Stimulated activated CD8-positive, alpha-beta memory T cell treated with anti-CD3 and anti-CD28 coated beads, Interleukin-4, amount 100 ng/mL, for 1 hour (primary cell): ENCODE measurements at places on chromosomes 5 and 9.
A peak's percentile ranks its signal among the peaks of the same experiment; 100 is the strongest.

DNA sequence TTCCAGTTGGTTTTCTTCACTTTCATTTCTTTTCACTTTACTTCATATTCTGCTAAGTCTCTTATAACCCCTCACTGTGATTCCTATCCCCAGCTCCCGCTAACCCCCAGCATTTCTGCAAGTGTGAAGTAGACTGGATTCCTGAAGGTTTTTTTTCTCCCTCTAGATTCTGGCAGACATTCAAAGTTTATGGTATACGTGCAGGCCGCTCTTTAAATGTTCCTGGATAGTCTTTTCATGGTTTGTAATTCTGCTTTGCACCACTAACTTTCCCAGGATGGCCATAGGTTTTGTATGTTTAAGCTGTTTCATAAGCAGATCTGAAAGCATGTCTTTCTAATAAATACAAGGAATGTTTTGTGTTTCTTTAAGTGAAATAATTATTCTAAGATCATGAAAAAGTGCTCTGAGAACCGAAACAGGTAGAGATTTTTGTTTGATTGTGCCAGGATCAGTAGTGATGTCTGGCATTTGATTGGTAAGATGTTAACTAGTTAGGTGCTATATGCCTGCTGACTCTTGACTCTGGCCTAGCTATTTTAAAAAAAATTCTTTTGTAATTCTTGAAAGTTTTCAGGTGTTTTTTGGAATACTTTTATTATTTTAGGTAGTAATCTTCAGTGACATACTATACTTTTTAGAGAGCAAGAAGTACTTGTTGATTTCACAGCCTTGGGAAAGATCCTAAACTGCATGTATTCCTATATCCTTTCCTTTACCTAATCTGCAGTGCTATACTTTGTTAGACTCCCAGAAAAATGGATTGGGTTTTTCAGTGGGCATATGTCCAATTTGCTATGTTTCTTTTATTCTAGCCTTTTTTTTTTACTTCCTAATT is 29.7 kb downstream of the CNOT6 start:
- no peak for DNase-seq

GRCh38 chr5:176611435-176611834 is 1.5 kb upstream of the GPRIN1 start:
- DNase-seq: peak; percentile 16

- DNase-seq: no peak
Observed at GRCh38 chr5:67957374-67957773, 258.2 kb upstream of the PIK3R1 start.

GRCh38 chr9:135068776-135069415 is 18.6 kb upstream of the OLFM1 start:
- no peak for DNase-seq

DNA sequence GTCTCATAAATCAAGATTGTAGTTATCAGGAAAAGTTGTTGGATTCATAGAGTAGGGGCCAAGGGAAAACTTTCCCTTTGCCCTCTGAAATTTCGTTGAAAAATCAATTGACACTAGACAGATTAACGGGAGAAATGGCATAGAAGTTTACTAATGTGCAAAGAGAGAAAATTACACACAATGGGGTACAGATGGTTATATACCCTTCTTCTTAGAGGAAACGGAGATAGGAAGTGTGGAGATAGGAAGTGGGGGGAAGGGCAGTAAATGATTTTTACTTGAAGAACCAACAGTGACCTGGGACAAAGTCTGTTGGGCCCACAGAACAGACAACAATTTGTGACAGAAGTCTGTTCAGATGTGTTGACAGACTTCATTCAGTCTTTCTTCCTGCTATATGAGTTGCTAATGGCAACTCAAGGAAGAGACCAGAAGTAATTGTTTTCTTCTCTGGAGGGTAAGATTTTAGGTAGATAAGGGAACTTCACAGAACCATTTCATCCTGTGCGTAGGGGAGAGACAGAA is 177.9 kb downstream of the C9orf152 start:
- no peak for DNase-seq

DNA sequence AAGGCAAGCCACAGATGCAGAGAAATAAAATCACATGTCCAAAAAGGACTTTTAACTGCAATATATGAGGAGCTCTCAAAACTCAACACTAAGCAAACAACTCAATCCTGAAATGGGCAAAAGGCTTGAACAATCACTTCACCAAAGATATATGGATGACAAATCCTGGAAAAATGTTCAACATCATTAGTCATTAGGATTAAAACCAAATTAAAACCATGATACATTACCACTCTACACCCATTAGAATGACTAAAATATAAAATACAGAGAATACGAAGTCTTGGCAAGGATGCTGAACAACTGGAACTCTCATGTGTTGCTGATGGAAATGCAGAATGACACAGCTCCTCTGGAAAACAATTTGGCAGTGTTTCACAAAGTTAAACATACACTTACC is 277.4 kb downstream of the TLE1 start:
- no peak for DNase-seq

DNA sequence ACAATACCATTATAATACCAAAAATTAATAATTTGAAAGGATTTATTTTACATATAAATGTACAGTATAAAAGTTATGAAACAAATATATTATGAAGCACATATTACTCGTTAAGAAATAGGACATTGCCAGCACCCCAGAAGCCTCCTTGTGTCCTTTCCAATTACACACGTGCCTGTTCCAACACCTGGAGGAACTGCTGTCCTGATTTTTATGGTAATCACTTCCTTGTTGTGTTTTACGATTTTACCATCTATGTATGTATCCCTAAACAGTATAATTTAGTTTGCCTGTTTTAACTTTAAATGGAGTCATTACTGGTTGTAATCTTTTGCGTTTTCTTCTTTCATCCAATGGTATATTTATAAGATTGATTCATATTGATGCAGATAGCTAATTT is 105.0 kb downstream of the CDC42SE2 start:
- DNase-seq: no peak

GRCh38 chr9:25412646-25413045 is 265.6 kb downstream of the TUSC1 start:
- no peak for DNase-seq

GRCh38 chr9:134076644-134077043 is 8.8 kb upstream of the BRD3 start:
- no peak for DNase-seq

- DNase-seq: no peak
Observed at GRCh38 chr5:89211836-89212235, 328.9 kb upstream of the MEF2C start.

DNA sequence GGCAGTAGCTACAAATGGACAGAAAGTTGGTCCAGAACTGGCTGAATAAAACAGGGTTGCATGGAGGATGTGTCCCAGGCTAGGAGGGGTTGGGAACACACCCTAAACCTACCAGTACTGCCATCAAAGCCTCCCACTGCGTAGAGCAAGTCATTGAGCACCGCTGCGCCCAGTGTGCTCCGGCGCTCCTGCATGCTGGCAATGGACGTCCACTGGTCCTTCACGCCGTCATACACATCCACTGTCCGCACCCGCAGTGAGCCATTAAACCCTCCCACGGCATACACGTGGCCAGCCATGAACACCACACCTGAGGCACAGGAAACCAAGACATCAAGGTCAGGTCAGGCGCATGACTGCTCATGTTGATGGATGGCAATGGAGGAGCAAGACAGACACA is 97.0 kb downstream of the KLHL3 start:
- DNase-seq: no peak

DNA sequence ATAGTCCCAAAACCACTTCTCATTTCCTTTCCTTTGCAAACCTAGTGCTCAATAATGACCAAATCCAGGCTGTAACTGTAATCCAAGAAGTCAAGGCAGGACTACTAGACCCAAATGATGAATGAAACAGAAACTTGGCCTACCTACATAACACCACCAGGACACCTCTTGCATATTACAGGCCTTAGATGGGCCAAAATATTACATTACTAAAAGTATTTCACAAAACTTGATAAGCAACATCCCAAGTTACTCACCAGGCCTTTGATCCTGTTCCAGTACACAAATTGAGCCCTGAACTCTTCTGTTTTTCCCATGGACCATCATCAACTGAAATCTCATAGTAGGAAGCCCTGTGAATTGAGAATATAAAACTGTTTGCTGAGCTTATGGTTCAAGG is 34.8 kb downstream of the NADK2 start:
- DNase-seq: no peak

DNA sequence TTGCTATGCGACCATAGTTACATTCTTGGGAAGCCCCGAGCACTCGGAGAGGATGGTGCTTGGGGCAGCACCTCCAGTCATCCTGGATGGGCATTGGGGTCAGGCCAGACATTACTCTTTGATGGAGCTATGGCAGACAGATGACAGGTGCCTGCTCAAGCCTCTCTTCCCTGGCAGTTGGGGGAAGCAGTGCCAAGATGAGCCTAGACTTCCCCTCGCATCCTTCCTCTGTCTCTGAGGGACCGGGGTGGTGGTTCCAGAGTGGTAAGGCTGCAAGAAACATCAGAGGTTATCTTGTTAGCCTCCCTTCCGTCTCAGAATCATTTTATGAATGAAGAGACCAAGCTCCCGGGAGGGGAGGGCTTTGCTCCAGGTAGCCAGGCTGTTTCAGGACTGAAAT is 2.8 kb upstream of the HMCN2 start:
- no peak for DNase-seq

GRCh38 chr9:117714282-117714681 is 10.1 kb downstream of the TLR4 start:
- no peak for DNase-seq

DNA sequence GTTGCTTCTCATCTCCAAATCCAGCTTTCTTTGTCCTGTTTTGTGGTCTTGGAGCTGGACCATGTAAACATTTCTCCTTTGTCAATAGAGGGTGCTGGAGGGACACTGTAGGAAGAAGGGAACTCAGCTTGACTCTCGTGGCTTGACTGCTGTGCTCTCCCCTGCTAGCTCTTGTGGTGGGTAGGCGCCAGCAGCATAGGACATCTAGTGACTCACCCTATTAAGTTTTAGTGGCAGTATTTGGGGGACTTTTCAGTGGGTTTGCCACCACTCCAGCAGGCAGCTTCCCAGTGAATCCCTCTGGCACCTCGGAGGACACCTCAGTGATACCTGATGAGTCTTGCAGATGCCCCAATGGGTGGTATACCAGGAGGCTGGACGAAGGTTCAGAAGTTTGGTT is 97.8 kb downstream of the TSSK1B start:
- no peak for DNase-seq

DNA sequence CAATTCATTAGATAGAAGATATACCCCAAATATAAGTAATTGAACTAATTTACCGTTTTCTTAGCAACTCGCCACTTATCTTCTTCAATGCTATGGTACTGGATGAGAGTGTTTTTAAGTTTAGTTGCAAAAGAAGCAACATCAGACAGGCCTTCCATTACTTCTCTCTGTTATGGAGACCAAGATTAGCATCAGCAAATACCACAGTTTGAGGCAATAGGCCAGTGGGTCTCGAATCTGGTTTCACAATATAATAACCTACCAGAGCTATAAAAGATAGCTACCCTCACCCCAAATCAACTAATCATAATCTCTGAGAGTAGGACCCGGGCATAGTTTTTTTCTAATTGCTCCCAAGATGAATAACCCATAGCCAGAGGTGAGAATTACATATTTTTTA is 5.1 kb downstream of the STARD4 start:
- DNase-seq: no peak

DNA sequence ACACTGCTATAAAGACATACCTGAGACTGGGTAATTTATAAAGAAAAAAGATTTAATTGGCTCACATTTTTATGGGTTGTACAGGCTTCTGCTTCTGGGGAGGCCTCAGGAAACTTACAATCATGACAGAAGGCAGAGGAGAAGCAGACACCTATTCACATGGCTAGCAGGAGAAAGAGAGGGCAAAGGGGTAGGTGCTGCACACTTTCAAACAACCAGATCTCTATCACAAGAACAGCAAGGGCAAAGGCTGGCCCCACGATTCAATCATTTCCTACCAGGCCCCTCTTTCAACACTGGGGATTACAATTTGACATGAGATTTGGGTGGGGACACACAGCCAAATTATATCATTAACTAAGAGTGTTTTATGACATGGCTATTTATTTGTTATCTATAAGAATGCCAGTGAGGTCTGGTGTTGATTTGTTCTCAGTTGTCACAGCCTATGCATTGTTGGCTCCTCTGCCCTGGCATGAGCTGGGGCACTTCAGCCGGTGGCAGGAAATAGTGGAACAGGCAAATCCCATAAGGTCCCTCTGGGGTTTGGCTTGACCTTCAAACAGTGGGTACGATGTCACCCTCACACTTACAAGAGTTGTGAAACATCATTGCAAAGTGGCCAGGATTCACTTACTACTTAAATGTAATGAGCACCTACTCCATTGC is 44.1 kb downstream of the SPARC start:
- DNase-seq: no peak

DNA sequence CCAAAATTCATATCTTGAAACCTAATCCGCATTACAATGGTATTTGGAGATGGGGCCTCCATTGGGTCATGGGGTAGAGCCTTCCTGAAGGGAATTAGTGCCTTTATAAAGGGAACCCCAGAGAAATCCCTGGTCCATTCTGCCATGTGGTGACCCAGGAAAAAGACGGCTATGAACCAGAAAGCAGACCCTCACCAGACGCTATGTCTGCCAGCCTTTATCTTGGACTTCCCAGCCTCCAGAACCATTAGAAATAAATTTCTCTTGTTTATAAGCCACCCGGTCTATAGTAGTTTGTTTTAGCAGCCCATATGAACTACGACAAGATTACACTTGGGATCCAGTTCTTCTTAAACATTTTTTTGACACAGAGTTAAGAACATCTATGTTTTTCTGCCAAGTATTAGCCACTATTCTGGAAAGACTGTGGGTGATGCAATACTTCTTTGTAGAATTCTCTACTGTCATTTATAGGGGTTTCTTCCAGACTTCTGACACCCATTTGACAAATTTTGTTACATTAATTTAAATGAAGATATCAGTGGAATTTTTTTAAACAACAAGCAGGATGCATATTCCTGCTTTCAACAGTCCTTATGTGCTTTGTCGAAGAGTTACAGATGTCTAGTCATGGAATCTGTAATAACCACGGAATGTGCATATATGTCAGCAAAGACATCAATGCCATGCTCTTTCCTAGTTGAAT is 572.4 kb downstream of the NR2F1-AS1 start:
- DNase-seq: no peak

GRCh38 chr9:16664211-16664610 is 206.3 kb downstream of the BNC2 start:
- no peak for DNase-seq

DNA sequence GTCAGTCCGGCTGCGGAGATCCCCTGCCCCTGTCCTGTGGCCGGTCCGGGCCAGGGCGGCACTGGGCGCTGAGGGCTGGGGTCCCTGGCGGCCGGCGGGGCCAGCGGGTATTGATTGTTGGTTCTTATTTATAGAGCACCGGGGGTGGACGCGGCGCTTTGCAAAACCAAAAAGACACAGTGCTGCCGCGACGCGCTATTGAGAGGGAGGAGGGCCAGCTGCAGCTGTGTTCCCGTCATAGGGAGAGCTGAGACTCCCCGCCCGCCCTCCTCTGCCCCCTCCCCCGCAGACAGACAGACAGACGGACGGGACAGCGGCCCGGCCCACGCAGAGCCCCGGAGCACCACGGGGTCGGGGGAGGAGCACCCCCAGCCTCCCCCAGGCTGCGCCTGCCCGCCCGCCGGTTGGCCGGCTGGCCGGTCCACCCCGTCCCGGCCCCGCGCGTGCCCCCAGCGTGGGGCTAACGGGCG is 2.5 kb downstream of the LRRC26 start:
- DNase-seq: no peak
